ENCODE measurements at places on chromosomes 12 and 14.
A peak's percentile ranks its signal among the peaks of the same experiment; 100 is the strongest.

- no peak for DNase-seq
Measured at GRCh38 chr14:50371546-50371945, 25.1 kb downstream of the CDKL1 start.

- DNase-seq: peak; percentile 77
Measured at GRCh38 chr12:70733385-70733784, 96.2 kb upstream of the PTPRB start.

DNA sequence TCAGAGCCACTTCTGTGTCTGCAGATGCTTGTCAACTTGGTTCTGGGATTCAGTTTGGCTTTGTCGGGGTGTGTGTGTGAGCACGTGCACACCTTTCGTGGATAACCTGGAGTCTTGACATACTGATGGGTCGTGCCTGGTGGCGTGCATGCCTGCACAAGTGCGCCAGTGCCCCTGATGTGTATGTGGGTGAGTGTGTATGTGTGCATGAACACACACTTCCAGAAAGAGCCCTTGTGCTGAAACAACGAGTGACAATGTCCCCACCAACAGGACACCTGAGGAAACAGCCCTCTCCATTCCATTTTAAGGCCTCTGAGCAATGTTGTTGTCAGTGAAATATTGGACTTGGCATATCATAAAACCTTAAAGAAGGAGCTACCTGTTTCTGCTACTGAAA, 53.9 kb downstream of the SMUG1 start:
- no peak for DNase-seq

DNA sequence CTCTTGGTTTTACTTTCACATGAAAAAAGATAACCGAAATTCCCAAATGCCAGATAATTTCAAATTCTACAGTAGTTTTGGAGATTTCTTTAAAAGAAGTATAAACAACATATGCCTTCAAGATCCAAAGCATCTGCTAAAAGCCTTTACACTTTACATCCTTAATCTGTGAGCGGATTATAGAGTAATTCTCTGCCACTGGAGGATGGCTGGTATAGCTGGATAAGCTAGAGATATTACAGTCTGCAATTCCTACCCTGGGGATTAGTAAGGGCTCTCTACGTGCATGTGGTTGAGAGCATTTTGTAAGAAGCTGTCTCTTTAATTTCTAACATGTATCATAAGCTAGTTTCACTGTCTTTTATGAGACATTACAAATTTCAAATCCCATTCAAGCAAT, 240.3 kb upstream of the HMGA2 start:
- DNase-seq: no peak

DNA sequence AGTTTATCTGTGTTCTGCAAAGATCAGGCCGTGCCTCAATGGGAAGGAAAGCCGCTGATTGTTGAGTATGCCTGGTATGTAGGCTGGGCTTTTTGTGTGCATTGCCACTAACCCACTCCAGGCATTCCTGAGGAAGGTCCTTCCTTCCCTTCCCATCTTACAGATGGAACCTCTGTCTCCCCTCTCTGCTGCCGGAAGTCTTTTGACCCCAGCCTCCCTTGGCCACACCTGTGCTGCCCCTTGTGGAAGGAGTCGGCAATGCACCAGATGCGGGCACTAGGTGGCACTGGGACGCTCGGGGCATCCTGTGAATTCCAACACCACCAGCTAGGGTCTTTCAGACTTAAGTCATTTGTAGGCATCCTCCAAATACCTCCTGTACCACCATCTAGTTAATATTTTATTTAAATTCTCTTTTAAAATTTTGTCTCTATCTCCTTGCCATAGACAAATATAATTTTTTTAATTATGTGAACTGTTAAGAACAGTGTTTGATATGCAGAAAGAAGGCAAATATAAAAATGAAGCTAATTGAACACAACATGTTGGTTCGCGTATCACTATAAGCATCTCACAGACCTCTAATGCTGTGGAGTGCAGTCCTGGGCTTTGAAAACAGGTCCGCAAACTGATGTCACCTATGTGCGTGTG, 99.6 kb downstream of the RIN3 start:
- peak; percentile 40 for DNase-seq

All from fibroblast of skin of back (primary cell).